Activated T-helper 17 cell treated with anti-CD3 and anti-CD28 coated beads, Interleukin-2, amount 50 U/mL, for 72 hours (primary cell): ENCODE measurements at places on chromosomes 11 and 22. TPM values are rescaled to one million over a fixed set of nuclear protein-coding genes. Genes with fewer than 3 reads are reported as not detected.

The OR10S1 gene
- not detected for total RNA-seq

The GALNT18 gene
- total RNA-seq, result 7.3 TPM

The PTPN5 gene
- not detected for total RNA-seq

The PLCB3 gene
- 22.8 TPM for total RNA-seq

The PPP1R14B gene
- 276 TPM for total RNA-seq

DNA sequence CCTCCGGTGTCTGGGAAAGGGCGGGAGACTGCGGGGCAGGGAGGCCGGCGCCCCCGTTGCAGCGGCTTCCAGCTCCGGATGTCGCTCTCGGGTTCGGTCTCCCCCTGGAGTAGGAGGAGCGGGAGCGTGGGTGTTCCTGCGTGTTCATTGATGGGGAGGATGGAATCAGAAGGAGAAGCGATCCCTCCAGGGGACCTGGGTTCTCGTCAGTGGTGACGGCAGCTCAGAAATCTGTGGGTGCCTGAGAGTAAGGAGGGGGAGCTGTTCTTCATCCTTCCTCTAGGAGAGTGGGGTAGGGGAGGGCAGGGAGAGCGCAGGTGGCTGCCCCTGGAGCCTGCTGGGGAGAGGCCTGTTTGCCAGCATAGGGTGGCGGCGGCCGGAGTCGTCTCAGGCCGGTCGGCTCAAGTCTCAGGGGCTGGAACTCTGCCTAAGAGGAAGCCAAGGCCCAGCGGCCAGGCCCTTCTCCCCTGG is 1.1 kb downstream of the UBASH3B start:
- peak; percentile 38 for ATAC-seq

- no peak for ATAC-seq
Observed at GRCh38 chr11:26028393-26028911, 303.5 kb upstream of the ANO3 start.

DNA sequence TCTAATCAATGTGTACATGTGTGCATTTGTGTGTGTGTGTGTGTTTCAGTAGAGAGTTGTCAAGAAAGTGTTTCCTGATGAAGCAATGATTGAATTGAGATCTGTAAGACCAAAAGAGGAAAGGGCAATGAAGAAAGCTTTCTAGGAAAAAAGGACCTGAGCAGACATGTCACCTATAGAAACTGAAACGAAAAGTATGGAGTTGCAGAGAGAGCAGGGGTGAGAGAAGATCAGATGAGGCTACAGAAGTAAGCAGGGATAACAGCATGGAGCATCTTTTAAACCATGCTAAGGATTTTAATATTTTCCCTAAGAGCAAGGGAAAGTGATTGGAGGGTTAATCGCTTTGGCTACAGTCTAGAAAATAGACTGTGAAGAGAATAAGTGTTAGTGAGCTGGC is 1459.4 kb upstream of the TENM4 start:
- ATAC-seq, result no peak

DNA sequence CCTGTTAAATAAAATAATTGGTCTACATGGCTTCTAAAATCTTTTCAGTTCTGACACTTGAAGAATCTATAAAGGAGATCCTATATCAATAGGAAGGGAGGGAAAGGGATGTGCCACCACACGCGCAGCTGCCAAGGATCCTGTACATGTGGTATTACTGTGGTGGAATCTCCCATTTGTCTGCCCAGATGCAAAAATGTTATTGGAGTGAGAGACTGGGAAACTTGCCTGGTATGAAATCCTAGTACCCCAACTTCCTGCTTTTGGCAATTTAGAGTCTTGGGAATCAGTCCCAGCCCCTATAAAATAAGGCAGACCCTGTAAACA is 81.9 kb upstream of the PICALM start:
- no peak for ATAC-seq

DNA sequence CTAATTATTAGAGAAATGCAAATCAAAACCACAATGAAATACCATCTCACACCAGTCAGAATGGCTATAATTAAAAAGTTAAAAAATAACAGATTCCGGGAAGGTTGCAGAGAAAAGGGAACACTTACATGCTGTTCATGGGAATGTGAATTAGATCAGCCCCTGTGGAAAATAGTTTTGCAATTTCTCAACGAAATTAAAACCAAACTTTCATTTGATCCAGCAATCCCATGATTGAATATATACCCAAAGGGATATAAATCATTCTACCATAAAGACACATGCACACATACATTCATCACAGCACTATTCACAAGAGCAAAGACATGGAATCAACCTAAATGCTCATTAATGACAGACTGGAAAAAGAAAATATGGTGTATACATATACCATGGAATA is 32.5 kb downstream of the NOX4 start:
- no peak for ATAC-seq

- peak; percentile 65 for ATAC-seq
Observed at GRCh38 chr22:45318558-45319323, 9.0 kb downstream of the FAM118A start.

- ATAC-seq, result no peak
Observed at GRCh38 chr22:43315687-43316217, 27.4 kb downstream of the SCUBE1 start.

GRCh38 chr11:3131330-3131941 is 33.7 kb downstream of the OSBPL5 start:
- ATAC-seq, result no peak

- ATAC-seq, result peak; percentile 68
Observed at GRCh38 chr11:46918083-46918787, at the start of gene LRP4. LRP4 (minus strand) TSS chr11:46918550; CDS start chr11:46918379, 171 bp downstream.

GRCh38 chr11:113141010-113141409 is 173.4 kb upstream of the TTC12 start:
- no peak for ATAC-seq

GRCh38 chr11:71333473-71333872 is 81.1 kb upstream of the SHANK2 start:
- ATAC-seq, result no peak
